RWPE2 (cell line): ENCODE measurements at places on chromosomes 7 and 10.

- DNase-seq = no peak
Measured at GRCh38 chr10:60209874-60210570, 179.7 kb downstream of the ANK3 start.

DNA sequence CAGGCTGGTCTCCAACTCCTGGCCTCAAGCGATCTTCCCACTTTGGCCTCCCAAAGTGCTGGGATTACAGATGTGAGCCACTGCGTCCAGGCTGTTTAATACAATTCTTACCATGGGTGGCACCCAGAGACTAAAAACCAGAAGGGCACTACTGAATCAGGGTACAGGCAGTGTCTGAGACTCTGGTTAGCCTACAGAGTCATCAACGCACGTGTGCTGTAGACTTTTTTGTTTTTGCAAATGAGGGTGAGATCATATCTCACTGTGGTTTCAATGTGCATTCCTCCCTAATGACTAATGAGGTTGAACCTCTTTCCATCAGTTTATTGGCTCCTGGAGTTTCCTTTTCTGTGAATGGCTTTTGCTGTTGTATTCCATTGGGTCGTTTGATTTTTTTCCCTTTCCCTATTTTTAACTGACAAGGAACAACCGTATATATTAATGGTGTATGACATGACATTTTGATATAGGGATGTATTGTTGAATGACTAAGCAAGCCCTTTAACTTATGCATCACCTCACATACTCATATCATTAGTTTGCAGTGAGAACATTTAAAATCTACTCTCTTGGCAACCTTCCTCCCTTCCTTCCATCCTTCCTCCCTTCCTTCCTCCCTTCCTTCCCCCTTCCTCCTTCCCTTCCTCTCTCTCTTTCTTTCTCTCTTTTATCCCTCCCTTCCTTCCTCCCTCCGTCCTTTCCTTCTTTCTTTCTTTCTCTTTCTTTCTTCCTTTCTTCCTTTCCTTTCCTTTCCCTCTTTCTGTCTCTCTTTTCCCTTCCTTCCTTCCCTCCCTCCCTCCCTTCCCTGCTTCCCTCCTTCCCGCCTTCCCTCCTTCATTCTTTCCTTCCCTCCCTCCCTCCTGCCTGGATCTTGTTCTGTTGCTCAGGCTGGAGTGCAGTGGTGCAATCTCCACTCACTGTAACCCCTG is 9.3 kb upstream of the TMEM270 start:
- DNase-seq = no peak

- no peak for DNase-seq
Measured at GRCh38 chr7:81736091-81736490, 33.8 kb downstream of the HGF start.

DNA sequence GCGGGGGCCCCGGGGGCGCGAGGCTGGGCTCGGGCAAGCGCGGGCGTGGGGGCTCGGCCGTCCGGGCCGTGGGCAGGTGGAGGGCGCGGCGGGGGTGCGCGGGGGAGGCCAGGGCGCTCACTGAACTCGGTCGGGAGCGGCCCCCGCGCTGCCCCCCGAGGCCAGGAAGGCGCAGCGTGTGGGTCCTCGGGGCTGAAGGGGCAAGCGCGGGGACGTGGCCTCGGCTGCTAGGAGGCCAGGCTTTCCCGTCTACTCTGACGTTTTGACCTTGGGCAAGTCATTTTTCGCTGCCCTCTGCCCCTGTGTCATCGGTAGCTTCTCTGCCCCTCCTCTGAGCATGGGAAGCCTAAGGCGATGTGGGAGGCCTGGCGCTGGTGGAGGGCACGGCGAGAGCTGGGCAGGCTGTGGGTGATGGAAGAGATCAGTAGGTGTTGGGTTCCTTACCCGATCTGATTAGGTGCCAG is 441 bp downstream of the FBH1 start:
- no peak for DNase-seq

- no peak for DNase-seq
Measured at GRCh38 chr7:71238581-71239295, 106.8 kb downstream of the GALNT17 start.

- no peak for DNase-seq
Measured at GRCh38 chr7:99268577-99268908, 4.1 kb upstream of the MYH16 start.

- no peak for DNase-seq
Measured at GRCh38 chr7:31070991-31071644, 19.0 kb downstream of the ADCYAP1R1 start.

DNA sequence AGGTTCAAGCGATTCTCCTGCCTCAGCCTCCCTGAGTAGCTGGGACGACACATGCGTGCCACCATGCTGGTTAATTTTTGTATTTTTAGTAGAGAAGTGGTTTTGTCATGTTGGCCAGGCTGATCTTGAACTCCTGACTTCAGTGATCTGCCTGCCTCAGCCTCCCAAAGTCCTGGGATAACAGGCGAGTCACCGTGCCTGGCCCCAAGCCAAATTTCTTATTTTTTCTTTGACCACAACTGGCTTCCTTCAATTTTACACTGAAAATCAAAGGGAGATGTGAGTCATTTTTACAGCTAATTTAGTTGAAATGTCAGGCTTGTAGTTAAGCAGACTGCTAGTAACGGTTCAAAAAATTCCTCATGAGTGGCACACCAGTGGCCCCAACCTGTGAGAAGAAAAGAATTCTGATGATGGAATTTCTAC is 7.8 kb downstream of the RNF216 start:
- DNase-seq = no peak

GRCh38 chr10:63054889-63055611 is 78.1 kb upstream of the NRBF2 start:
- no peak for DNase-seq

- no peak for DNase-seq
Measured at GRCh38 chr10:11823122-11823988, at the start of gene PROSER2. Gene PROSER2, plus strand, starts transcription at chr10:11823356. Its CDS starts 28,722 bp downstream, at chr10:11852078.

GRCh38 chr7:143255564-143255963 is 7.7 kb upstream of the GSTK1 start:
- DNase-seq = no peak

DNA sequence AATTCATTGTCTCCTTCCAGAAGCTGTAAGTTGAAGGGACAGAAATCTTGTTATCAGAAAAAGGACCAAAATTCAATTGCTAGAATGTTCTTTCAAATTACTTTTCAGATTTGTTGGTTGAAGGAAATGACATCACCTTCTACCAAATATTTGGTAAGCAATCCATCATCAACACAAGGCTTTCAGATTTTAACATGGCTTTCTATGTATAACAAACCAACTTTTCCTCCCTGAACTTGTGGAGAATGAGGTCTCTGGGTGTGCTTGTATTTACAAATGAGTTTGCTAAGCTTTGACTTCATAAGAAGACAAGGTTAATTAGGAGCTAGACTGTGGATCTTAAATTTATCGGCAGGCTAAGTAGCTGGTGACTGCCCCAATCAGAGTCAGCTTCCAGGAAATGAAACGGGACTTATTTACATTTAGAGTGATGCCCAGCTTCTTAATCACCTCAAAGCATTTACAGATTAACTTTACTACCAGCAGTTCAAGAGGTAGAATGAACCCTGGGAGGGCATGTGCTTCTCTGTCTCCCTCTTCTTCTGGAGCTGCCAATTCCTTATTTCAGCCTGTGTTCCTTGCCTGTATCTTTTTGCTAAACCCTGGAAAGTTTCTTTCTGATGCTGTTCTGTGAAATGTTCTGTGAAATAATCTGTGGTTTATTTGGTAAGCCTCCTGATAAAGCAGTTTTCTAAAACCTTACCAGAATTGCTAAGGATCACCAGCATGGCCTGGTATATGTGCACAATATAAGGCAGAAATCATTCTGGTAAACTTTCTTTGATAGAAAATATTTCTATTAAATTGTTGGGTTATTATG is 248.8 kb upstream of the FZD8 start:
- no peak for DNase-seq

- no peak for DNase-seq
Measured at GRCh38 chr7:45255187-45255586, 97.6 kb downstream of the RAMP3 start.
